ENCODE measurements at places on chromosomes 11 and 22.

DNA sequence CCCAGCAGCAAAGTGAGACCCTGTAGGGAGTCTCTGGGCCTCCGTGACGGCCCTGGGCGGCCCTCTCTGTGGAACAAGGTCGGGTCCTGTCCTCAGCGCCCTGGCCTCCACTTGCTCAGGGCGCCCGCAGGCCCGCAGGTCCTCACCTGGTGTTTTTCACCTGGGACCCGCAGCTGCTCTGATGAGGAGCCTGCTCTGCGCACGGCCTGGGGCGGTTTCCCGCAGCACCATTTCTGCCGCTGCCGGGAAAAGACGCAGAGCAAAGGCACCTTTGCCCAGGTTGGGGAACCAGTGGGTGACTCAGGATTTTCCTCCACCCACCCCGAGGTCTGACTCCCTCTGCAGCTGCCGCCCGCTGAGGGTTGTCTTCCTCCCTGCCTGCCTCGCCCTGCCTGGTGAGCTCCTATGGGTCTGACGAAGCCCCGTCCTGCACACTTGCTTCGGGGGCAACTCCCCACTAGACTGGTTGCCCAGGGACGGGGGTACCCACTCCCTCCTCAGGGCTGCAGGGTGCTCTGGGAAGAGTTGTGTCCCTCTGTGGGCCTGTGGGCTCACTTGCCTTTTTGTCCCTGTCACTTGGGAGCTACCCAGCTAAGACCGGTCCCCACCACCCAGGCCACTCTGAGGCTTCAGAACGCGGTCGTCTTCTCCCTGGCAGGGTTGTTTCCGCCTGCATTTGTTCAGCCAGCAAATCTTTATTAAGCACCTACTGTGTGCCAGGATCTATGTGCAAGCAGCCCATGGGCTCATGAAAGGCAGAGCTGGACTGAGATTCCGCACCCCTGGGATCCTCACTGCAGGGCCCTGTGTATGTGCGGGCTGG, 89.5 kb downstream of the KCNQ1 start:
- DNase-seq: no peak

GRCh38 chr11:62665075-62665598, at the start of the genes C11orf98 and CSKMT:
TSS of gene C11orf98 (minus strand) at chr11:62665210. CDS start at chr11:62665169, 41 bp downstream.
TSS of gene CSKMT (plus strand) at chr11:62665312. CDS start at chr11:62665880, 568 bp downstream.
- DNase-seq: peak; percentile 94

GRCh38 chr11:45411228-45411946, 125.2 kb upstream of the SYT13 start:
- no peak for DNase-seq

DNA sequence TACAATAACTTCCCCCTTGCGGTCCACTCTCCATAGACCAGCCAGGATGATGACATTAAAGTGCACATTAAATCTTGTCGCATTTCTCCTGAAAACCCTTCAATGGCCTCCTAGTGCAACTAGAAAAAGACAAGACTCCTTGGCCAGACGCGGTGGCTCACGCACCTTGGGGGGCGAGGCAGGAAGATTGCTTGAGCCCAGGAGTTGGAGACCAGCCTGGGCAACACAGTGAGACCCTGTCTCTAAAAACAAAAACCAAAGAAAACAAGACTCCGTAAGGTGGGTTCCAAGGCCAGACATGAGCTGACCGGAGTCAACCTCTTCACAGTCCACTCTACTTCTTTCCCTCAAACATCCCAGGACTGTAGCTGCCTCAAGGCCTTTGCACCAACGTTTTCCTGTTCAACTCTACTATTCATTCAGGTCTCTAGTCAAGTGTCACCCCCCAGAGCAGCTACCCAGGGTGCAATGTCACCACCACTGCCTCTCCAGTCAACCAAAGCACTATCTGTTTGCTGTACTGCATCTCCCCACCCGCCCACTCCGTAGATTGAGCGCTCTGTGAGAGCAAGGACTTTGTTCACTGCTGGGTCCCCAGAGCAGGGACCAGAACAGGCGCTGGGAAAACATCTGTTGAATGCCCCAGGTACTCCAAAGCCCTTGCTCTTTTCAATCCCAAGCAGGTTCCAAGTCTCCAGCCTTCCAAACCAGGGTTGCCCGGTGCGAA, 739 bp downstream of the ZMAT5 start:
- no peak for DNase-seq

DNA sequence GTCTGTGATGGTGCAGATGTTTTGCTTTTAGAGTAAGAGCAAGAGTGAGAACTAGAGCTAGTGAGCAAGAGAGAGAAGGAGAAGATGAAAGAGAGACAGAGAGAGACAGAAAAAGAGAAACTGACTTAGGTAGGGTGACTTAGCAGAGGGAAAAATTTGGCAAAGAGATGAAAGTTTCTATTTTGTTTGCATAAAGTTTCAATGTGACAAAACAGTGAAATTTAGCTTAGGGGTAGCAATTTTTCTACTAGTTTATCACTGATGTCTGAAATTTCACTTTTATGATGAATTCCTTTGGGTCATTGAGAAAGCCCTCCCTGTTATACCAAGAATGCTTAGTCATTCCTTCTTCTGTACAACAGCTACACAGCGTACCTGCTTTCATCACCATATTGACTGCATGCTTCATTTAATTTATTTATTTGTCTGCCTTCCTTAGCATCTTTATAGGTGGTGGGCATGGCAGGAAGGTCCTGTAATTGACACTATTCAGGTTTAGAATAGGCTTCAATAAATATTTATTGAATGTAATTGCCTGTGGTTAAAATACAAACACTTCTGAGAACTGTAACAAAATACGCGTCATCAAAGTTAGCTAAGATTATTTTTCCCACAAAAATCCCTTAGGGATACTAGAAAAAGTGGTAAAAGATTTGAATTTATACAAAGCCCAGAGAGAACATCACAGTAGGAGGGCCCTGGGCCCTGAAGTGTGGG, 19.9 kb upstream of the CTSC start:
- DNase-seq: no peak

DNA sequence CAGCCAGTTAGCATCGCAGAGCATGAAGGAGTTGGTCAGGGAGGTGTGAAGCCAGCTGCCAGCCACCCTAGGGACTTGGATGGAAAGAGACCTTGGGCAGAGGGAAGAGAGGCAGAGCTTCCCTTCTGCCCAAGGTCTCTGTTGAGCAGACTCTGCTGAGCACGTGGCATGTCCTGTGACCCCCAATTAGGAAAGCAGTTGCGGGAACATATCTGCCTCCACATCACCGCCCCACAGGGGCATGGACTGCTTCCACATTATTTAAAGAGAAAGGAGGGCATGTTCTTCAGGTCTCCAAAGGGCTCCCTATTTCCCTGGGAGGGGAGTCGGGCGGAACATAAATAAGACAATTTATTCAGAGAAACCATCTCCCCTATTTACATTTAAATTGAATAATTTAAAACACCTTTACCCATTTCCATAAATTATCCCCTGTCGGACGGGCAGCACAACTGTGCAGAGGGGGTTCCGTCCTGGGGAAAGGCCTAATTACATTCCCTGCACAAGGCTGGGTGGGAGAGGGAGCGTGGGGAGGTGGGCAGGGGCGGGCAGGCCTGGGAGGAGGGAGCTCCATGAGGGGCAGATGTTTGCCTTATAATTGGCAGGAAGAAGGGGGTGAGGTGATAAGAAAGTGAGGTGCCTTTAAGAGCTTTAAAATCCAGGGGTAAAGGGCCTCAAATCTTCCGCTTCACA, 88.8 kb upstream of the THY1 start:
- no peak for DNase-seq

GRCh38 chr11:82047200-82047599, 686.5 kb downstream of the FAM181B start:
- no peak for DNase-seq

DNA sequence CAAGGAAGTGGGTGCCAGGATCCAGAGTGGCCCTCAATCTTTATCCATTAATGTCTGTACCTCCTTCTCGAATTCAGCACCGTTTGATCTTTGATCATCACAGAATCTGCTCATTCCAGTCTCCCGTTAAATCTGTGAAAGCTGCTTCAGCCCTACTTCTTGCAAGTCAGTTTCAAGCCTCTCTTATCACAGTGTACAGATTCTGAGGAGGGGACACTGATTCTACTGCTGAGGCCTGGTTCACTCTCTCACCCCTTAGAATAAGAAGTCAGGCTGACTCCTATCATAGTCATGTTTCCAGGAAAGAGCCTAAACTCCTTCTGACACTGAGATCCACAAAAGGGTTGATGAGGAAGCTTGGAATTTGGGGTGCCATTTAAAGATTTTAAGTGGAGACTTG, 39.0 kb downstream of the MAML2 start:
- DNase-seq: no peak

DNA sequence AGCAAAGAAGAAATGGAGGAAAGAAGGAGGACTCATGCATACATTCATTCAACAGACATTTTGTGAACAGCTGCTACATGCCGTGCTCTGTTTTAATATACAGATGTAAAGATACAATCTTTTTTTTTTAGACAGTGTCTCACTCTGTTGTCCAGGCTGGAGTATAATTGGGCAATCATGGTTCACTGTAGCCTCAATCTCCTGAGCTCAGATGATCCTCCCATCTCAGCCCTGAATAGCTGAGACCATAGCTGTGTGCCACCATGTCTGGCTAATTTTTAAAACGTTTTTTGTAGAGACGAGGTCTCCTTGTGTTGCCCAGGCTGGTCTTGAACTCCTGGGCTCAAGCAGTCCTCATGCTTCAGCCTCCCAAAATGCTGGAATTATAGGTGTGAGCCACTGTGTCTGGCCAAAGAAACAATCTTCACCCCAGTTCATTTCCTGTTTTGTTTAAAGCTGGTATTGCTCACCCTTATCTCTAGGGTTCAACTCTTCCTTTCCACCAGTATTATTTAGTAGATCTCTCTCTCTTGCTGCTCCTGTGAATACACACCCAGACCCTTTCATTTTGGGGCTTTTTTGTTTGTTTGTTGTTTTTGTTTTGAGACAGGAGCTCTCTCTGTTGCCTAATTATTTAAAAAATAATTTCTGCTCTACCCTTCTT, 69.8 kb downstream of the RNF169 start:
- DNase-seq: no peak

DNA sequence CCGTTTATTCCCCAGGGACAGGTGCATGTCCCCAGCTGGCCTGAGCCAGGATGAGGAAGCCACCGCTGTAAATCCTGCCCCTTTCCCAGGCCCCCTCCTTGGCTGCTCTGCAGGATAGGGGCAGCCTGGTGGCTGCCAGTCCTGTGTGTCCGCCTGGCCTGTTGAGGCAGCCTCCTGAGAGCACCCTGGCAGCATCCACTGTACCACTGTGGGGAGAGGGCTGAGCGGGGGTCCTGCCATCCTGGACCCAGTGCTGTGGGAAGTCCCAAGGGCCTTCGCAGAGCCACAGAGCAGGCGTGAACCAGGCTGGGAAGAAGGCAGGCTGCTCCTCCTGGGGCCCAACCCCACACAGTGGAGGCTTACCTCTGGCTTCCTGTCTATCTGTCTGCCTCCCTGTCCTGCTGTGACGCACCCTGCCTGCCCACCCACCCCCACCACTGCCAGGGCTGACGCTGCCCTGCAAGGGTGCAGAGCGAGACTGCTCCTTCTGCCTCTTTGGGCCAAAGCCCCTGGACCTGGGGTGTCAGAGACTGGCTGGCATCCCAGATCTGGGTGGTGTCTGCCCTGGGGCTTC, 8.4 kb downstream of the KCTD17 start:
- DNase-seq: no peak

DNA sequence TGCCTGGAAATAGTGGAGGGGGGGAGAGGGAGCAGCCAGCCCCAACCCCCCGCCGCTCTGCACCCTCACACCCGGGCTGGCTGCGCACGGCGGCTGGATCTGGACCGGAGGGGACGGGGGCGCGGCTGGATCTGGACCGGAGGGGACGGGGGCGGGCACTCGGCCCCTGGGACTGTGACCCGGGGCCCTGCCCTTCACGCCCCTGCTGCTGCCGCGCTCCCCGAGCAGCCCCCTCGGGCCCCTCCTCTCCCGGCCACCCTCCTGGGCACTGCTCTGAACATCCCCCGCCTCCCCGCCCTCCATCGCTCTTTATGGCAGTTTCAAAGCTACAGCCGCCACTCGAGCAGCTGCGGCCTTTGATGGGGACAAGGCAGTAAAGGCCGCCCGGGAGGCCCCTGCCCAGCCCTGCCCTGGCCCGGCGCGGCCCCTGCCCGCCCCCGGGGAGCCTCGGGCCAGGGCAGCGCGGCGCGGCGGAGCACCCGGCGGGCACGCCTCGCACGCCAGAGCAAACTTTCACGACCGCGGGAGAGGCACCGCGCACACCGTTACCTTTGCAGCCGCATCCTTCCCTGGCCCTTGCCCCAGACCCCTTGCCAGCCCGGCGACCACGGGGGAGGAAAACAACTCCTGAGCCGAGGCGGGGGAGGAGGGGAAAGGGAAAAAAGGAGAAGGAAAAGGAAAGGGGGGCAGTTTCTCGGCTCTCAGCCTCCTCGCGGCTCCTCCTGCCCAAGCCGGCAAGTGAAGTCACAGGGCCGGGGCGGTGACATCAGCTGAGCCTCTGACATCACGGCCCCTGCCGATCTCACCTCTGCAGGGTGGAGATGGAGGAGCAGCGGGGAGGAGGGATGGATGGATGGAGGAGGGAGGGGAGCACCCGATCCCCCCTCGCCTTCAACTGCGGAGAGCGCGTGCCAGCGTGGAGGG, 13.1 kb upstream of the TCF20 start:
- DNase-seq: no peak

GRCh38 chr22:19317865-19318264, 26.3 kb upstream of the CLTCL1 start:
- DNase-seq: no peak

DNA sequence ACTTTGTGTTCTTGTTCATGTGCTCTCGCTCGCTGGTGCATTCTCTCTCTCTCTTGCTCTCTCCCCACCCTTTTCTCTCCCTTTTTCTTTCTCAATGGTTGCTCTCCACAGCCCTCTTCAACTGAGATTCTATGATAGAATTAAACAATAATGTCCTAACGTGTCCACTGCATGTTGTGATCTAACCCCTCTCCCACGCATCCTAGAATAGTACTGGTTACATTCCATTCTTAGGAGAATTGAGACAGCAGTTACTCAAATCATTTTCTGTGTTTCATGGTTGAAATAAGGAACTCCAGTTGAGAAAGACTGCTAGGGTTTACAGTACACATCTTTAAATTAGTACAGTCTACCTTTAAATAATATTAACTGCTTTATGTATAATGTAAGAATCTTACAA, 318.1 kb upstream of the PITPNB start:
- DNase-seq: no peak

DNA sequence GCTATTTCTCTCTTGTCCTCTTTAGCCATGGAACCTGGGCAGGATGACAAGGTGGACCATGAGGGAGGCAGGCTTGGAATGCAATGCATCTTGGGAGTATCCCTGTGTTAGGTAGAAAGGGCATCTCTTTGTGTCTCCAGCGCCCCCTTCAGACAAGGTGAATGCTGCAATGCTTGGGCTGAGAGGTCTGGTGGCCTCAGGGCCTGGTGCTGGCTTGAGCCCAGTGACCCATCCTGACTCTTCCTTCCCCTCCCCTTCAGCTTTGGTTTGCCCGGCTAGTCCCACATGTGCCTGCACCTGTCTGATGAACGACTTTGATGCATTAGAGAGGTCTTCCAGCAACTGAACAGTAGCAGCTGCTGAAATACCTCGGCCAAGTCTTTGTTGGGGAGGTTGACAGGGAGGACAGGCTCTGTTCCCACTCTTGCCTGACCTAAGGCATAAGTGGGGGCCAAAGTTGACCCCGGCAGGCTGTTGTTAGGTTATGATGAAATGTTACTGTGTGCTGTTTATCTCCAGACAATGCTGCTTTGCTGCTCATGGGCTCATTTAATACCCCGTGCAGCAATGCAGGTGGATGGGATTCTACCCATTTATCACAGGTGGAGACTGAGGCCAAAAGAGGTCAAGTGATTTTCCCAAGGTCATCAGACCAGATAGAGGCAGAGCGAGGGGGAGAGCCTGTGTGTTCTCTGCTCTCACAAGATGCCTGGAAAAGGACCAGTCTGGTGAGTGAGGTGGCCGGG, 22.5 kb downstream of the MYO18B start:
- no peak for DNase-seq
